ENCODE measurements at places on chromosomes 5 and 9.

GRCh38 chr5:86979811-86980411, 287.8 kb upstream of the RASA1 start:
- DNase-seq = no peak

DNA sequence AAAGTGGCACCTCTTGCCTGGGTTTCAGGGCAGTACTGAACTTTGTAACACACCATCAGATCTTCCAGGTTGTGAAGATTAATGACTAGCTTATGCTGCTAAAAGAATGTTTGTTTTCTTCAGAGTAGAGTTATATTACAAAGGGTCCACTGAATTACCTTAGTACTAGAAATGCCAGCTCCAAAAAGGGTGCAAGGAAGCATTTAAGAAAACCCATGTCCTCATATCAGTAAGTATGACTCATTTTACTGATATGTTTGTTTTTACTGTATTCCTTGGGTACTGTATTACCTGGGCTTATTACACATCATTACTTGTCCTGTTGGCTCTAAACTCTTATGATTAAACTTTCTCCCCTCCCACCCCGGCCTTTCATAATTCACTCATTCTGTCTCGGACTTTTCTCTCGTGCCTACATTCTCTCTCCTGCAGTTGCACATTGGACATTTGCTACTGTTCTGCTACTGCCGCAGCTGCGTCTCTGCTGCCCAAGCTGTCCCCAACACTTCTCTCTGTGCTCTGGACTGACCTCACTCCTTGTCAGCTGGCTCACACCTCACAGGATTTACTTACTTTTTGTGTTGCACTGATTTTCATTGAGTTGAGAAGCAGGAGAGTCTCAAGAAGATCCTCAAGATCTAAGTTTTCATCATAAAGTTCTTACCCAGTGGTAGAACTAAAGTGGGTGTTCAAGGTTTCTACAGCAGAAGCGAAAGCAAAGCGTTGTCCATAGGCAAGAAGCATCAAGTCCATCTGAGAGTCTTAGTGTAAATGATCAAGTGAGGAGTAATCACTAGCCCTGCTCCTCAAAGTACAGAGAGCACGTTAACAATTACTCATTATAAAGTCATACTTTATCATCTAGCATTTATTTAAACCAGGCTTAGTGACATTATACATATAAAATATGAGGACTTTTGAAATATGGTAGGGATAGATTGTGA, 53.2 kb upstream of the C9orf72 start:
- no peak for DNase-seq

GRCh38 chr5:133259199-133259997, 207.6 kb downstream of the HSPA4 start:
- no peak for DNase-seq

GRCh38 chr5:123916345-123917121, 404.6 kb downstream of the CSNK1G3 start:
- no peak for DNase-seq

DNA sequence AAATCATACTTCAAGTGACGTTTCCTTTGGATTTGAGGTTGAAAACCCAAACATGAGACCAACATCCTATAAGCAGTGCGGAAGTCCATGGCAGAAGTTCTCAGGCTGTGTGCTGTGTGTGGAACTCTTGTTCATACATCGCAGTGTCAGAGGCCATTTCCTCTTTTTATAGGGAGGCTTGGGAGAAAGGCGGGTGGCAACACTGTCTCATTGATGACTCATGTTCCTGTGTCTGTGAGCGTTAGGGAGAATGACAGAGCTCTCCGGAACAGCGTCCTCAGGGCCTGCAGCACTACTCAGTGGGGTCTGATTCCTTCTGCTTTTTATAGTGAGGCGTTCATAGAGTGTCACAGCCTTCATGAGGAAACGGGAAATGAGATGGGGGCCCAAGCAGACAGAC, 98.8 kb upstream of the BASP1 start:
- no peak for DNase-seq

- no peak for DNase-seq
Measured at GRCh38 chr5:2946315-2946714, 194.8 kb upstream of the IRX2 start.

DNA sequence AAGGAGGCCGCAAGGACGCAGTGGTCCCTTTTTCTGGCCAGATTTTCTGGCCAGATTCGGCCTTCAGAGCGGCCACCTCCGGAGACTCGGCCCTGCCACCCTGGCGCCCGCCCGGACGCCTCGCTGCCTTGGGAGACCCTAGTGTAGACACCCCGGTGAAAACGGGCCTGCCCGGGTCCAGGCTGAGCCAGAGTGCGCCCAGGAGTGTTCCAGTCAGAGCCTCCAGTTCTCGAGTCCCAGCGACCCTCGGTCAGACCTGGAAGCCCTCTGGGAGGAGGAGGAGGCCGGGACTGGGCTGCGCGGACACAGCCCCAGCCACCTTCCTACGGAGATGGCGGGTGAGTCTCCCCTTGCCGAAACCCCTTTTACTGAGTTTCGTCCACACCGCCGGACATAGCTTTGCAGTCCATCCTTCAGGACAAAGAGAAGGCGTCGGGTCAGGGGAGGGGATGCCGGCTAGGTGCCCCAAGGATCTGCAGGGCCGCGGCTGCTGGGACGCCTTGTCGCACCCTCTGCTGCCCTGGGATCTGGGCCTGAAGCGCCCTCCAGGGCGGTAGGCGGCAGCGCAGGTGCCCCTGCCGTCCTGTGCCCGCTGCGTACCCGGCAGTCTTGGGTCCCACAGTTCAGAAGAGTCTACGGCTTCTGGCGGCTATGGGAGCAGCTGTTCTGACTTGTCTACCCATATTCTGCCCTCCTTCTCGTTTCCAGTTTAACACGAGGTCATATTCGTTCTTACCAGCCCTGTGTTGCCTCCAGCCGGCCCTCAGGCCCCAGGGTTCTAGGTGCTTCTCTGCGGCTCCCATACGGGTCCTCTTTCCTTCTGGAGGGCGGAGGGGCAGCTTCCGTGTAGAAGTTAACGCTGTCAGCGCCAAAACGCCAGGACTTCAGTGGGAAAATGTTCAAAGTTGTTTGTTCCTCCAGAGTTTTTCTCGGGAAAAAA, 1771.7 kb upstream of the CDH9 start:
- no peak for DNase-seq

DNA sequence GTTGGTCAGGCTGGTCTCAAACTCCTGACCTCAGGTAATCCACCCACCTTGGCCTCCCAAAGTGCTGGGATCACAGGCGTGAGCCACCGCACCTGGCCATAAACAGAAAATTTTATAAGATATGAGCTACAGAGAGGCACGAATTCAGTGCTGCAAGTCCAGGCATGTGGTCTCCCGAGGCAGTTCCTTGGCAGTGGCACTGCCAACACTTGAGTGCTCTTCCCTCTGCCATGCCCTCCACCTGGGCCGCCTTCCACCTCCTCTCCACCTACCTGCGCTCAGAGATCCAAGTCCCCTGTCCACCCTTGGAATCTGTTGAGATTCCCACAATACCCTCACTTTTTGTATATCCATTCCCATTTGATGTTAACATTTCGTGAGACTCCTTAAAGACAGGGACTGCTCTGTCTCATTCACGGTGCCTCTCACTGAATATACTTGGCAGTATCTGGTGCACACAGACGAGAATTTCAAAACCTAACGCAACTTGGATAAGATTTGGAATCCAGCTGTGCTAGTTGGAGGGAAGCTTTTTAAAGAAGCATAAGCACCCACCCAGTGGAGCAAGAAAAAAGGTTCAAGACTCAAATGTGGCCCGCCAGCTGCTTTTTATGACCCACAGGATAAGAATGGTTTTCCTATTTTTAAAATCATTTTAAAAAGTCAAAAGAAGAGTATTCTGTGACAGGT, 68.3 kb downstream of the DCP2 start:
- DNase-seq = no peak

DNA sequence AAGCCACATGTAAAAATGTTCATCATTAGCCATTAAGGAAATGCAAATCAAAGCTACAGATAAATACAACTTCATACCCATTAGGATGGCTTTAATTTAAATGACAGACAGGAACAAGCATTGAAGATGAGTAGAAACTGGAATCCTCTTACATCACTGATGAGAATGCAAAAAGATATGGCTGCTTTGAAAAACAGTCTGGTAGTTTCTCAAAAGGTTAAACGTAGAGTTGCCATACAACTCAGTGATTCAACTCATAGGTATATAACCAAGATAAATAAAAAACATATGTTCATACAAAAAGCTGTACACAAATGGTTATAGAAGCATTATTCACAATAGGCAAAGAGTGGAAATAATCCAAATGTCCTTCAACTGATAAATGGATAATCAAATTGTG, 228.8 kb upstream of the ZNF462 start:
- DNase-seq = no peak

DNA sequence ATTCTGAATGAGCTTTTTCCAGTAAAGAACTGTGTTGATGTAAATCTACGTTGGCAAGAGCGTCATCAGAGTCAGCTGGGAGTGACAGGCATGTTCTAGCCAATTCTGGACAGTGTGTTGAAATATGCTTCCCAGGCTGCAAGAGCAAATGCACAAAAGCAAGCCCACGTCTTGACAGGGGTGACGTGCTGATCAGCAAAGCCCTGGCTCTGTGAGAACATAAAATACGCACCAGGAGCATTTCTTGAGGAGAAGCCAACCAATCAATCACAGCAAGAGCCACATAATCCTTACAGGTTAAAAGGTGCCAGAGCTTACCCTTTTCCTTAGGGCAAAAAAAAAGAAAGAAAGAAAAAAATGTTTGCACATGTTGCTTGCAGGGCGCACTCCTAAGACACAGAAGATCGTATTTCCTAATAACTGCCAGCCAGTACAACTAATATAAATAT, 148.1 kb downstream of the PDE4D start:
- DNase-seq = no peak

- no peak for DNase-seq
Measured at GRCh38 chr9:130026583-130027340, 16.2 kb downstream of the FNBP1 start.

GRCh38 chr5:93044859-93045666, 536.0 kb downstream of the NR2F1-AS1 start:
- DNase-seq = no peak
